NCI-H2081 treated with DMSO at 0.1 percent for 48 hours (cell line): ENCODE measurements at places on chromosomes 2 and 18.

DNA sequence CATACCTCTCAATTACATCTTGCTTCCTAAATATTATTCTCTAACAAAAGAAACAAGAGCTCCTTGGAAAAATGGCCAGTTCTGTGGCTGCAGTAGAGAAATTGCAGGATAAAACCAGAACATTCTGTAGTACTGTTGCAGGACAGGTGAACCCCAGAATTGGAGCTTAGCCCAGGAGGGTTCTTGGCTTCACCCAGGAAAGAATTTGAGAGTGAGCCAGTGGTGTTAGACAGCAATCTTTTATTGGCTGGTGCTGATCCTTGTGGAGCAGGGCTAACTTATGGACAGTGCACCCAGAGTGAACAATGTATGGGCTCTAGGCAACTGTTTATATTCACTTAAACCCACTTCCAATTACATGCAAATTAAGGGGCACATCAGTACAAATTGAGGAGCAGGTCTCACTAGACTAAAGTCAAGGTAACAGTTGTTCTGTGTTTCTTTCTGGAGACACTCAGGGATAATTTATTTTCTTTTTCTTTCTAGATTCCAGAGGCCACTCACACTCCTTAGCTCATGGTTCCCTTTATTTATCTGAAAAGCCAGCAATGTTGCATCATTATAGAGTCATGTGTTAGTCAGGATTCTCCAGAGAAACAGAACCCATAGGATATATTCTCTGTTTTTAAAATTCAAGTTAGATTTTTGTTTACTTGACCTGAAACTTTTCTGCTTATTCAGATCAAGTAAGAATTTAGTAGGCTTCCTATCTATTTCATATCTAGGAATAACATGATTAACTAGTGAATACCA, 348.1 kb downstream of the CCDC85A start:
- no peak for DNase-seq

DNA sequence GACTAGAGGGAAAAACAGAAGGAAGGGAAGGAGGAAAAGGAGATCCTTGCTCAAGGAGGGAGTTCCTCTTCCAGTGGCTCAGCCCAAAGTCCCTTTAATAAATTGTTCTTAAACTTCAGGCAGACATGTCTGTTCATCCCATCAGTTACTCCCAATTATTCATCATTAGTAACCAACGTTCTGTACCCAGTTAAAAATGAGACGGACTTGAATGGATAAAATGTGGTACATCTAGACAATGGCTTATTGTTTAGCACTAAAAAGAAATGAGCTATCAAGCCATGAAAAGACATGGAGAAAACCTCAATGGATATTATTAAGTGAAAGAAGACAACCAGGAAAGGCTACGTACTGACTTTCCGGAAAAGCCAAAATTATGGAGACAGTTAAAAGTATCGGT, 50.8 kb upstream of the ACSL3 start:
- no peak for DNase-seq

DNA sequence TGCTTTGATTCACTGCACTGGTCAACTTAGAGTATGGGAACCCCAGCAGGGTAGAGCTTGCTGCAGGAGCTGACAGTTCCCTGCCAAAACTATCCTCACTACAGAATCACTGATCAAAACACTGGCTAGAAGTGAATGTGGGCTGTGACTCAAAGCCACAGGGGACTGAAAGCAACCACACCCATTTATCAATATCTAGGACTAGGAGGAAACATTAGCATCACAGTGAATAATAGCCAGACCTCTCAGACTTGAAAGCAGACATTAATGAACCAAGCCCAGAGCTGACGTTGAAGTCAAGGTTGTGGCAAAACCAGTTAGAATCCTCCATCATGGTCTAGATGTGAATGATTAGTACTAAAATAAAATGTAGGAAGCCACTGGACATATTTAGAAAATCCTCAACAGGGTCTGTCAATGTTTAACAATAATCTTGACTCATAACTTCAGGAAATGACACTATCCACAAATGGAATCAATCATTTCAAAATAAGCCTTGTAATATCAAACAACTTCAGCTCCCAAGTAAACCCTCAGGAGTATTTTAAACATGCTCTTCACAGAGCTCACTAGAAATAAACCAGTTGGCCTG, 131.4 kb downstream of the CDH20 start:
- no peak for DNase-seq

- DNase-seq = no peak
These were observed 25.3 kb downstream of the ITM2C start for GRCh38 chr2:230889911-230890601.

- no peak for DNase-seq
These were observed 117.9 kb downstream of the PPP1R1C start for GRCh38 chr2:182103526-182103925.

DNA sequence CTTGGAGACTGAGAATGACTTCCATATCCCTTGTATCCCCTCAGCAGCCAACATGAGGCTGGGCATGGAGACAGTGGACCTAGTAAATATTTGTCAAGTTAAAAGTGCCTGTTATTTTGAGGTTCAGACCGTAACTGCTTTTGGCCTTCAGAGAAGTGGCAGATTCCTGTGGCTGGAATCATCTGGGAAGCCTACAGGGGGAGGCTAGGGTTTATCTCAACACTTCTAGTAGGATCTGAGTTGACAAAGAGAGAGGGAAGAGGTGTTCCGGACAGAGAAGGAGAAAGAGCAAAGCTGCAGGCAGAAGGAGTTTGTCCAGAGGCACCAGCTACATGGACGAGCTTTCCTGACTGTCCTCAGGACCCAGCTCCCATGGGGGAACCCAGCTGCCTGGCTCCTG, 27.0 kb downstream of the SLC14A2 start:
- DNase-seq = no peak

- no peak for DNase-seq
These were observed 15.1 kb upstream of the ST3GAL5 start for GRCh38 chr2:85903849-85904248.
